Muscle of back (tissue), 13 donors: ENCODE measurements at places on chromosomes 11 and 22. TPM values are rescaled to one million over a fixed set of nuclear protein-coding genes. Genes with fewer than 3 reads are reported as not detected.

The TMEM191B gene
- polyA plus RNA-seq = not detected

GRCh38 chr22:35842954-35843353, 125.3 kb downstream of the APOL5 start:
- no peak for DNase-seq

DNA sequence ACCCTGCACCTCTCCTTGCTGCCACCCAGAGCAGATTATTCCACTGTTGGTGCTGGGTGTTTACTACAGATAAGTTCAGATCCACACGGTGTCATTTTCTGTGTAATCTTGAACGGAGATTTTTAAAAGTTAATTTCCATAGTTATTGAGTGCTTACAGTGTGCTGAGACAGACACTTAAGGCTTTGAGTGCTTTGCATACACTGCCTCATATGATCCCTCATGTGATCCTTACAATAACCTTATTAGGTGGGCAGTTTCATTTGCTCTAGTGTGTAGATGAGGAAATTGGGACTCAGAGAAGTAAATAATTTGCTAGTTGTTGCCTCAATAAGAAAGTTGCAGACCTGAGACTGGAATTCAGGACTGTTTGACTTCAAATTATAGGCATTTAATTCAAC, 32.3 kb upstream of the ME3 start:
- DNase-seq = no peak

The GCAT gene
- 5.5 TPM for polyA plus RNA-seq

DNA sequence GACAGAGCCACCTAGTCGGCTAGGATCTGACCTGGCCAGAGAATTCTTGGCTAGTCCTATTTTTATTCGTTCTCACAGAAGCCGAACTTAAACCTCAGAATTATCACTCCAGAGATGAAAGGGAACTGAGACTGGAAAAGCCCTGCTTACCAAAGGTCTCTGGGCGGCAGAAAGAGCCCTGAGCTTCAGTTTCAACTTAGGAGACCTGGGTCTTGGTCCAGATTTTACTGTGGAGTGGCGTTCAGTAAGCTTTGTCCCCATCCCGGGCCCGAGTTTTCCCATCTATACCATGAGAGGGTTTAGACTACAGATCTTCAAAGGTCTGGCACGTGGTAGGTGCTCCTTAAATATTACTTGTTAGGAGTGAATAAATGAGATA, 516 bp downstream of the NEU3 start:
- DNase-seq = no peak

The ARFGAP2 gene
- polyA plus RNA-seq = 62.9 TPM

DNA sequence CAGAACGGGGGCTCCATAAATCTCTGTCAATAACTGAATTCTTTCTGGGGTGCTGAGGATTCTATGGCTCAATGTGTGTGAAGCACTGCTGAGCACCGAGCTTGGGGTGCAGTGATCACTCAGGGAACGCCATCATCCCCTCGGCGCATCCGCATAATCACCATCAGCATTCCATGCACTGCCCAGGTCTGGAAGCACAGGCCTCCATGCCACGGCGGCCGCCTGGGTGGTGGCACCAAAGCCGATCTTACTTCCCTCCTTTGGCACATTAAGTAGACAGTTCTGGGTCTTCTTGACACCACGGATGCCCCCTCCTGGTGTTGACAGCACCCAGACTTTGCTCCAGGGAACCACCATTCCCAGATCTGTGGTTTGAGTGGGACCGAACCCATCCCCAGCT, 15.6 kb downstream of the LTO1 start:
- DNase-seq = no peak

DNA sequence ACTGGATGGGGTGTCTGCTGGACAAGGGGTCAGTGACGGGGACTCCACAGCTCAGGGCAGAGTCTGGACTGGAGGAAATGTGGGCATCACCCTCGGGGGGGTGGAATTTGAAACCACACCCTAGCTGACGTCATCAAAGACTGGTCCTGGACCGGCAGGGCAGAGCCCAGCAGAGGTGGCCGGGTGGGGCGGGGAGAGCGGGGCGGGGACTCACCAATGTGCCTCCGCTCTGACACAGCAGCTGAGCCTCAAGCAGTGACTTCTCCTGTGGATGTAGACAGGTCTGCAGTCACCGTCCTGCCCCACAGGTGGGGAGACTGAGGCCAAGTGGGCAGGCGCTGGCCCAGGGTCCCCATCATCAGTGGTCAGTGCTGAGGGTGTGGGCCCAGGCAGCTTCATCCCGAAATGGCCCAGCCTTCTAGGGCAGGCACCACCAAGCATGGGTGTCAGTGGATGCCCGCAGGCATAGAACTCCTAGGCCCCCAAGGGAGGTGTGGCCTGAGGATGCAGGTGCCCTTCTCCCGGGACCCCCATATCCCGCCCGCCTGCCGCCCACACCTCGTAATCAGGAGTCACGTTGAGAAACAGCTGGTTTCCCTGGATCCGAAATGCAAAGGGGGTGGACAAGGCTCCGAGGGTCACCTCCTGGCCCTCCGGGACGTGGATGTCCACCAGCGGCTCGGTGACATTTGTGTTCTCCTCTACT, 603 bp downstream of the CDHR5 start:
- DNase-seq = no peak

DNA sequence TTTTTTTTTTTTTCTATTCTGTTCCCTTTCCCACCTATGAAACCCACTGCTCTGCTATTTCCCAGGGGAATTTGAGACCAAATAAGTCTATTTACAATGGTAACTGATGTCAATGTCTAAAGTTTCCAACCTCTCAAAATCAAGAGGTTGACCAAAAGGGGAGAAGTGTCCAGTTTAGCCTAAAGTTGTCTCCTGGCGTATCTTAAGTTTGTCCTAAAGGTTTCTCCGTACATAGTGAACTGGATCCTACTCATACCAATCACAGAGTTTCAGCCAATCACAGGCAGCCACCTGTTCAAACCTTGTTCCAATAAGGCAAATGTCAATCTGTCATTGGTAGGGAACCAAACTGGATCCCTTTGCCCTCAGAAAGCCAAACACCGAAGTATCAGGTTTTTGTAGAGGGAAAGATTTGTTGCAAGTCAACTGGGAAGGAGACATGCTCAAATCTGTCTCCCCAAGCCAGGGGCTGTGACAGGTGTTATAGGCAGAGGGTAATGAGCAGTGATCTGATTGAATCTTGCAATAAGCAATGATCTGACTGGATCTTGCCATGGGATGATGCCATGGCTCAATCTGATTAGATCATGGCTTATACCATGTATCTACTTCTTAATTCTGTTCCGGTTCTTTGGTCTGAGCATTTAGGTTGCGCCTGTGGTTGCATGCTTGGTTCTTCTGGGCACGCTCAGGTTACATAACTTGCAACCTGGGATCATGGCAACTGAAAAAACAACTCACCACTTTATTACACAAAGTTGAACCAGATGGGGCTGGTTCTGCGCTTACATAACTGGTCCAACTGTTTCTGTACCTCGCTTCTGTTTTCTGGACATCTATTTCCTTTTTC, 1.1 kb upstream of the VPS37C start:
- peak; percentile 48 for DNase-seq

DNA sequence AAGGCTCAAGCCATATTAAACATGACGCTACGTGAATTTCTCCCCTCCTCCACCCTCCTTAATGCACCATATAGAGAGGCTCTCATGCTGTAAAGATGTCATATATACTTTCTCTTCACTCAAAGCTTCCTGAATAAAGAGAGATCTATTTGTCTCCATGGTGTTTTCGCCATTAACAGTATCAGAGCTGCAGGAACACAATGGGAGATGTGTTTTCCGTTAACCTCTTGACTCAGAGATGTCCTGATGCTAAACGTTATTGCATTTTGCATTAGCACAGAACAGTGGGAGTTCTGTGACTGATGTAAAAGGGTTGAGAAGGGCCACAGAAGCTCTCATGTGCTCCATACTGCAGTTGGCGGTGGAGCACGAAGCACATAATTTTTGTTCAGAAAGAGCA, 25.7 kb upstream of the BLID start:
- no peak for DNase-seq

The MTA2 gene
- 41.1 TPM for polyA plus RNA-seq

The ASPHD2 gene
- polyA plus RNA-seq = 0.92 TPM

The MRGPRX4 gene
- not detected for polyA plus RNA-seq

DNA sequence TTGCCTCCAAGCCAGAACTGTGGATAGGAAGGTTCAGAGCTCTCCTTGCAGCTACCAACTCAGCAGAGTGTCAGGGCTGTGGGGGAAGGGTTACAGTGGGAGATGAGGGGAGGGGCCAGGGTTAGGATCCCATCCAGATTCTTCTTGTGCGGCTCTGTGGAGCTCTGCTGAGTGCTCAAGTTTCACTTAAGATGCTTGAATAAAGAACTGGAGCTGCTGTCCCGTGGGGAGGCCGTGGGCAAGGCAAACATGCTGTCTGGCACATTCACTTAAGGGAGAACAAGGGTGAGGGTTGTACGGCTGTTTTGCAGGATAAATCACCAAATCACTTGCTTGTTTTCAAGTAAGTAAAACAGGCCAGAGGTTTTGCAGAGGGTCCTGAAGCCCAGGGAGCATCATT, 197.1 kb downstream of the FAM76B start:
- peak; percentile 70 for DNase-seq

- DNase-seq = no peak
Measured at GRCh38 chr11:297586-298405, 1.5 kb downstream of the IFITM5 start.

The SLC25A18 gene
- polyA plus RNA-seq = 0.48 TPM

GRCh38 chr22:24532075-24532474, 22.9 kb downstream of the GUCD1 start:
- no peak for DNase-seq

The FBXO3 gene
- 27.5 TPM for polyA plus RNA-seq

The HBG1 gene
- 7.1 TPM for polyA plus RNA-seq
